Adrenal gland (tissue), 19 donors: ENCODE measurements at places on chromosomes 11 and 22. TPM values are rescaled to one million over a fixed set of nuclear protein-coding genes. Genes with fewer than 3 reads are reported as not detected.

DNA sequence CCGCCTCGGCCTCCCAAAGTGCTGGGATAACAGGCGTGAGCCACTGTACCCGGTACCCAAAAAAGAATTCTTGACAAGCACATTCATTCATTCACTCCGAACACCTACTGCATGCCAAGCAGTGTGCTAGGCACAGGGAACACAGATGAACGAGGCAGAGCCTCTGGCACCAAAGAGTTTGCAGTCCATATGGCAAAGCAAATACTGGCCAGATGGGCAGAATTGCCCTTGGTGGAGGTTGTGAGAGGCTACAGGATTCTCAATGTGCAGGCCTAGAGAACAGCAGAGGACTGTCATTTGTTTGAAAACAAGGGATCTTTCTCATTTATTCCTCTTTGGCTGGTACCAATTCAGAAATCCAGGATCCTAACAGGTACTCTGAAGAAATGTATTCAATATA lies 27.5 kb upstream of the MTCH2 start:
- no peak for DNase-seq

DNA sequence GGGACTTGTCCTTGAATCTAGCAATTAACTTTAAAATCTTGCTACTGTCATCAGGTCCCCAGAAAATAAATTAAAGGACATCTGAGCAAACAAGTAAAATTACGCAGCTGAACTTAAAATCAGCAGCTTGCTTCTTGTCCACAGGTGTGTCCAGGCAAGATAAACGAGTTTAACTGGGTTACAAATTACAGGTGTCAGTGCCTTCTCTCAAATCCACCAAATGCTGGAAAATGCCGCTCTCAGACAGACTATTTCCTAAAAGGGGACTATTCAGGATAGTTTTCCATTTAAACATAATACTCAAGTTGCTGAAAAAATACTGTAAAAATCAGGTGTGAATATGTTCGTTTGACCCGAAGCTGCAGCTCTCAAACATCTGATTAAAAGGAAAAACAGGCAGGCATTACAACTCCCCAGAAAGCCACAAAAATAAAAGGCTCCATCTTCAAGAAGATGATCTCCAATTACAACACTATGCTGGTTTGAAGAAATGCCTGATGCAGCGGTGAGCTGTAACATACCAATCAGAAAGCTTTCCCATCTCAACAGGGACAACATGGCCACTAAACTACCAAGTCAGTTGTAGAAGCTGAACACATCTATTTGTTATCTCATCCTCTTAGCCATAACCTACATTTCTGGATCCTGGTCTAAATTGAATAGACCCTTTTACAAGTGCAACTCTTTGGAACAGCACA lies 82.1 kb downstream of the CADM1 start:
- DNase-seq, result no peak

GRCh38 chr22:45478108-45478771 lies 24.4 kb upstream of the FBLN1 start:
- no peak for DNase-seq

DNA sequence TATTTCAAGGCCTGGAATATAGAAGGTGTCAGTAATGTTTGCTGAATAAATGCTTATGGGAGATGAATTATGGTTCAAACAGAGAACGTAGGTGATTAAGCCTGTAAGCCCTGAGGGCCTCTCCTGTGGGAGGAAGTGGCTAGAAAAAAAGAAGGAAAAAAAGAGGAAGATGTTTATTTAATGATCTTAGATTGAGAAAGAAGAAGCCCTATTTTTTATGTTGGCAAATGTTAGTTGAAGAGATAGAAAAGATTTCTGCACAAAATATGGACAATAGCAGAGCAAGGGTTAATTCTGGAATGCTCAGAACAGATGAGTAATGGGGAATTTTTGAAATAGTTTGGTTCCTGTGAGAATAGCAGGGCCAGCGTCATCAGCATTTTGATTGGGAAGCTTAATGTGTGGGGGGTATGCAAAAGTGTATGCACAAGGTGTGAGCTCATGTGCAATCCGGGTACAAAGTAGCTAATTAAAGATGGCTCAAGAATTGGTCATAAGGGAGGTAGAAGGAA lies 95.7 kb downstream of the TEAD1 start:
- no peak for DNase-seq

- no peak for DNase-seq
These were observed 15.2 kb downstream of the KRTAP5-5 start for GRCh38 chr11:1644601-1645356.

DNA sequence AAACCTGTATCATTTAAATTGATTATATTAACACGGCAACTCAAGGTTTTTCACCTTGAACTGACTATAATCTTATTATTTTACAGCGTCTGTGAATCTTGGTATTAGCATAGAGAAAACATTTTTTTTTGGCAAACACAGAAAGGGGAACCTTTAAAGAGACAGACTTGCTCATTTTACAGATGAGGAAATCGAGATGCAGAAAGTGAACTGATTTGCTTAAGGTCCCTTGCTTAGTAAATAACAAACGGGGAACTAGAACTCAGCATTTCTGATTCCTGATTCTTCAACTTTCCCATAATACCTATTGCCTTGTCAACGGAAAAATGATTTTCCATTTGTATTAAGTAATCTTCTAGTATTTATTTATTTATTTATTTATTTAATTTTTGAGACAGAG lies 33.2 kb upstream of the CECR2 start:
- no peak for DNase-seq

GRCh38 chr11:60230681-60231080 lies 12.3 kb downstream of the MS4A4E start:
- no peak for DNase-seq

- no peak for DNase-seq
These were observed 1.5 kb downstream of the EMID1 start for GRCh38 chr22:29207243-29207550.

DNA sequence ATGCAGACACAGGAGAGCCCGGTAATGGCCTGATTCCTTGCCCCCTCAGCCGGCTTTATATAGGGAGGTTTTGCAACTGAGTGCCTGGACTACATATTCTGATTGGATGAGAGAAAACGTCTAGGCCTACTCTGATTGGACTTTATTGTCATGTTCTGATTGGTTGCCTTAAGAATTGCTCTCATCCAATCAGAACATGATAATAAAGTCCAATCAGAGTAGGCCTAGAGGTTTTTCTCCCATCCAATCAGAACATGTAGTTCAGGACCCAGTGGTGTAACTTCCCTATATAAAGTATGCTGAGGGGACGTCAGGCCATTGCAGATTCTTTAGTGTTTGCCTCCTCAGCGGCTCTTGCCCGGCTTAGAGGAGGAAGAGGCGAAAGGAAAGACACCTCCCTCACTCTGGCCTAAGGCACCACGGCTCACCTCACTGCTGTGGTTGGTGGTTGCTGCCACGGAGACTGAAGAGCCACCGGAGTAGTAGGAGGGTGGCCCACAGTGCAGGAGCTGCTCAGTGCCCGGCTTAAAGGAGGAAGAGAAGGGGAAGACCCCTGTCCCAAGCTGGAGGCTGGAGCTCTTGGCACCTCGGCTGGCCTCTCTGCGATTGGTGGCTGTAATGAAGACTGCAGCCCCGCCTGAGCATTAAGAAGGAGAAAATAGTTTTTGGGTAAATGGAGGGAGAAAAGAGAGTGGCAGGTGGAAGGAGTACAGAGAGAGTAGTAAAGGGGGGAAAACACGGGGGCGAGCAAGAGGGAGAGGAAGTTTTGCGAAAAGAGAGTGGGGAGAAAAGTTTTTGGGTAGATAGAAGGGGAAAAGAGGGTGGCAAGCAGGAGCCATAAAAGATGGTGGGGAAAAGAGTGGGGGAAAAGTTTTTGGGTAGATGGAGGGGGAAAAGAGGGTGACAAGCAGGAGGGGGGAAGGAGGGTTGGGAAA lies 116.7 kb upstream of the SERPIND1 start:
- DNase-seq, result no peak

GRCh38 chr22:27173530-27173929 lies 516.1 kb downstream of the MIAT start:
- DNase-seq, result no peak

DNA sequence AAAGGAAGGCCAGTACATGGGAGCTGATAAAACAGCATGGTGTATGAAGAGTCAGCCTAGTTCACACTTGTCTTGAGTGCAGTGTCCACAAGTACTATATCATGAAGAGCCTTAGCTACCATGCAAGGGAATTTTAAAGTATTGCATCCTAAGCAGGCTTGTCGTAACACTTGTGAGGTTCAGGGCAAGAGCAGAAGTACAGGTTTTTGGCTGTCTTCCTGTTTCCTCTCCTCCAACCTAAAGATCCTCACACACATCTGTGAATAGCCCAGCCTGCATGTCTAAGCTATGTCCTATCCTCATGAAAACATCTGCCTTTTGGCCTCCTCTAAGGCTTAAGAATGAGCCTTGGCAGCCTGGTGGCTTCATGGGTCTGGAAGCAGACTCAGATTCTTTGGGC lies 34.6 kb upstream of the TMEM123 start:
- no peak for DNase-seq

DNA sequence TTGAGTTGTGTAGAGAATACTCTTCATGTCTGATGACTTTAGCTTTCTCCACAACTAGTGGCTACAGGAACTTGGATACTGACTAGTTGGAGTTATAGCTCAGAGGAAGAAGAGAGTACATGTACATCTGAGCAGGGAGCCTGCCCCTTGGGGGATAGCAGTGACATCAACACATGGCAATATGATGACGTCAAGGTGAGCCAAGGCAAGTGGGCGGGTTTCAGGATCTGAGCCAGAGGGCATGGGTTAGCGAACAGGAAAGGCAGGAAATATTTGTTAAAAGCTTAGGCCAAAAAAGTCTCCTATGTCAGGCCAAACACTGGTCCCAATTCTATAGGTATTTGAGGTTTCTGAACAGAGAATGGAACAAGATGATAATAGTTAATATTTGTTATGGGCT lies 42.0 kb upstream of the HORMAD2 start:
- DNase-seq, result no peak

- DNase-seq, result no peak
These were observed 21.2 kb downstream of the GRAMD1B start for GRCh38 chr11:123451183-123451781.

DNA sequence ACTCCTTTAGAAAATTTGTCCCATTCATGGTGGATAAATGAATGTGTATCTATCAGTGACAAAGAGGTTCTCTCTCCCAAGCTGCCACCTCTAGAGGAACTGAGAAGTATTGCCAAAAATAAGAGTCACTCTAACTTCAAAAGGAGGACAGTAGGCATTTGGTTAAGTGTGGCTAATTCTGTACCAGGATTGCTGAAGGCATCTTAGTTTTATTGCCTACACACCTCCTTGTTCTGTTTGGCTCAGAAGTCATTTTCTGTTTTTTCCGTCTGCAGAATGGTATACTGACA lies 189.0 kb upstream of the MPPED2 start:
- DNase-seq, result no peak

DNA sequence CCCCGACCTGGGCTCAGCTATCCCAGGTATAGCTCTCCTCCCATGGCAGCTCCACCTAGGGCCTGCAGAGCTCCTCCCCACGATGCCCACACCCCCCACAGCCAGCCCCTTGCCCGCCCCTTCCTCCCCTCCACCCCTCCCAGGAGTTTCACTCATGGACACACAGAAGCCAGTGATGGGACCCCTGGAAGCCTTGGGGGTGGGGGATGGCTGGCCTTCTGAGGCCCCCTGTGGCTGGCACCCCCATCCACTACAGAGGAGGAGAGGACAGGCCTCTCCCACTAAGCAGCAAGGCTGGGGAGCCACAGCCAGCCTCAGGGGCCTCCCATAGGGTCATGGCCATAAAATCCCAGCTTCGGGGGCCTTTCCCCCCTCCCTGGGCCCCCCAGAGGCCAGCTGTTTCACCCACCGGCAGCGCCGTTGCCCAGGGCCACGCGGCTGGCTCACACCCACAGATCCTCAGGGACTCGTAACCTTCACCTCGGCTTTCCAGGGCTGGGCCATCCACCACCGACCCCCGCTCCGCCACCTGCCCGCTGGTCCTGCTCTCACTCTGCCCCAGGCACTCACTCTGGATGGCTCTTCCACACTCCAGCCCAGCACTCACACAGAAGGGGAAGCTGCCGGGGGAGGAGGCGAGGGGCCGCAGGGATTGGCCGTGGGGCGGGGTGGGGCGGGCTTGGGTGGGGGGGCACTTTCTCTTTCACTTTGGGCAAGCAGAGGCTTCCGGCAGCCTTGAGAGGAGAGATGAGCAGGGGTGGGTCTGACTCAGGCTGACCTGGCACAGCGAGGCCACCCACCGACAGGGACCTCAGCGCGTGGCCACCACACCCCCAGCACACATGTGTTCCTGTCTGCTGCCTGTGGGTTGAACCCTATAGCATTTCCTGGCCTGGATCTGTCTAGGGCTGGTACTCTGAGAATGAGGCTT lies 2.2 kb downstream of the SLC25A22 start:
- DNase-seq, result peak; percentile 91

- no peak for DNase-seq
These were observed 29.7 kb upstream of the SHISAL1 start for GRCh38 chr22:44342347-44342956.

DNA sequence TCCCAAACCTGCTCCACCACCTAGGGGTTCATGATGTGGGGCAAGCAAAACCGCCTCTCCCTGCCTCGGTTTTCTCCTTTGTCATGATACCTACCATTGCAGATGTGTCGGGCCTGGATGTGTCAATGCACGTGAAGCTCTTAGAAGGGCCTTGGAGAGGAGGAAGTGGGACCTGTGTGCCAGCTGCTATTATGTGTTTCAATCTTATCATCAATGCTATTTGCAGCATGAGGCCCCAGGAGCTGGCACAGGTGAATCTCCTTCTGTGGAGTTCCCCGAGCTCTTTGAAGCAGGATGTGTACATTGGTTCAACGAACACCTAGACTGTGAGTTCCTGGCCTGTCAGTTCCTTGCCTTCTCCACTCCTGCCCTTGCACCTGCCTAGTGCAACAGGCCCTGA lies 331.6 kb downstream of the CTTN start:
- no peak for DNase-seq

DNA sequence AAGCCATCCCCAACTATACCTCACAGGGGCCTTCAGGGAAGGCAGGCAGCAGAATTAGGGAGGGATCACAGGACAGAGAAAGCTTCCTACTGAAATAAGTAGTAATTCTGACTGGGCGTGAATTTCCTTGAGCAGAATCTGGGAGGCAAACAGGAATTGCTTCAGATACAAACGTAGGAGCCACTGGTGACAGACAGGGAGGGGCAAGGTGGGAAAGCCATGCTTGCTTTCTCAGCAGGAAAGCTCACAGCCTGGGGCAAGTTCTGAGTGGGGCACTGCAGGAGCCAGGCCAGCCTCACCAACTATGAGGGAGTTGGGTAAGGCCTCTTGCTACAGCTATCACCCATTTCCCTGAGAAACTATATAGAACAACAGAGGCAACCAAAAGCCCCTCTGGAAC lies 43.6 kb downstream of the ARHGAP32 start:
- no peak for DNase-seq

DNA sequence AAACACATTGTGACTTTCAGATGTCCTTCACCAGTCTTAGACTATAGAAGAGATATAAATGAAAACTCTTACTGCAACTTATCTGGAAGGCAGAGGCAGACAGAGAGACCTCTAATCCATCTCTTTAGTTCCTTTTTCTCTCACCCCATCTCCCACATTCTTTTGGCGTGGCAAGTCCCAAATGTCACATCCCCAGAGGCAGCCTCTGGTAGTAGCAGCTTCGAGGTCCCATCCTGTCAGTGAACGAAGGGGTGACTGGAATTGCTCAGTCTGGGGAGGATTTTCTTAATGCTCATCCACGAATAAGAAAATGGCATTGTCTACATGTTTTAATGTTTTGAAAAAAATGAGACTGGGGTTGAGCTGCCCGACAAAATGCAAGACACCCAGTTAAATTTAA lies 201.4 kb downstream of the GRIA4 start:
- DNase-seq, result no peak

The PKNOX2 gene
- total RNA-seq, result 10.7 TPM

The RNF121 gene
- 29.6 TPM for total RNA-seq

The RFPL3 gene
- not detected for total RNA-seq

The SCUBE2 gene
- total RNA-seq, result 47.6 TPM

The PAMR1 gene
- total RNA-seq, result 20.2 TPM

The CABP7 gene
- 11.2 TPM for total RNA-seq
